Gastrocnemius medialis (tissue), 4 donors: ENCODE measurements at places on chromosomes 5 and 9.

DNA sequence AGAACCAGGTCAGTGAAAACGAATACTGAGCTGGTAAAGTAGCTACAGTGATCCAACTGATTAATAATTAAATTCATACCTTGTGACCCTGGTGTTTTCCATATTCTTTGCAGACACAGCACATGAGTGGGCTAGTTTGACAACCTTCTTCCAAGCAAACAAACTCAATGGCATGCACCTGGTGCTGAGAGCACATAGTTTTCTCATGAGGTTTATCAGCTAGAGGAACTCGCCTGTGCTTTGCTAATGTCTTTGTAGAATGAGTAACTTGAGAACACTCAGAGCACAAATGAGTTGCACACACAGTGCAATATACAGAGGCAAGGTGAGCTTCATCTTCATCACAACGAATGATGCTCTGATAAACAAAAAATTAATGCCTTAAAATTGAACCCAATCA, 12.6 kb downstream of the TRIM23 start:
- no peaks in the 10 kb centered on the region for H3K36me3 ChIP-seq
- no peaks in the 10 kb centered on the region for H3K27me3 ChIP-seq
- no peak overlapping the region for H3K4me3 ChIP-seq
- no peak overlapping the region for H3K27ac ChIP-seq
- no peak for DNase-seq

GRCh38 chr9:123643518-123643917, 286.4 kb downstream of the DENND1A start:
- H3K4me3 ChIP-seq, result no peak overlapping the region
- no peak for DNase-seq
- no peak overlapping the region for H3K27ac ChIP-seq
- peaks cover 5% of the 10 kb centered on the region for H3K4me1 ChIP-seq
- no peaks in the 10 kb centered on the region for H3K36me3 ChIP-seq

- peak overlapping the region; percentile 92 for H3K27ac ChIP-seq
- DNase-seq, result no peak
- H3K4me3 ChIP-seq, result peak overlapping the region; percentile 98
- no peaks in the 10 kb centered on the region for H3K36me3 ChIP-seq
Observed at GRCh38 chr9:130054325-130054786, 650 bp downstream of the GPR107 start.

GRCh38 chr9:107281922-107282667, 984 bp upstream of the RAD23B start:
- peaks cover 25% of the 10 kb centered on the region for H3K4me1 ChIP-seq
- H3K4me3 ChIP-seq, result peak overlapping the region; percentile 72

- H3K27ac ChIP-seq, result no peak overlapping the region
- H3K4me1 ChIP-seq, result no peaks in the 10 kb centered on the region
- no peaks in the 10 kb centered on the region for H3K36me3 ChIP-seq
- DNase-seq, result no peak
Observed at GRCh38 chr9:26261503-26262330, 583.5 kb upstream of the TUSC1 start.

GRCh38 chr9:2299843-2300205, 284.7 kb downstream of the SMARCA2 start:
- no peaks in the 10 kb centered on the region for H3K36me3 ChIP-seq
- no peak overlapping the region for H3K4me3 ChIP-seq
- DNase-seq, result no peak
- H3K27me3 ChIP-seq, result no peaks in the 10 kb centered on the region
- H3K4me1 ChIP-seq, result no peaks in the 10 kb centered on the region
- H3K27ac ChIP-seq, result no peak overlapping the region

GRCh38 chr9:89657765-89658164, 53.0 kb downstream of the GADD45G start:
- H3K36me3 ChIP-seq, result no peaks in the 10 kb centered on the region
- no peak for DNase-seq
- H3K4me3 ChIP-seq, result no peak overlapping the region
- H3K4me1 ChIP-seq, result peaks cover 19% of the 10 kb centered on the region
- H3K27me3 ChIP-seq, result no peaks in the 10 kb centered on the region
- H3K27ac ChIP-seq, result no peak overlapping the region
